ENCODE measurements at places on chromosomes 13 and 19.

DNA sequence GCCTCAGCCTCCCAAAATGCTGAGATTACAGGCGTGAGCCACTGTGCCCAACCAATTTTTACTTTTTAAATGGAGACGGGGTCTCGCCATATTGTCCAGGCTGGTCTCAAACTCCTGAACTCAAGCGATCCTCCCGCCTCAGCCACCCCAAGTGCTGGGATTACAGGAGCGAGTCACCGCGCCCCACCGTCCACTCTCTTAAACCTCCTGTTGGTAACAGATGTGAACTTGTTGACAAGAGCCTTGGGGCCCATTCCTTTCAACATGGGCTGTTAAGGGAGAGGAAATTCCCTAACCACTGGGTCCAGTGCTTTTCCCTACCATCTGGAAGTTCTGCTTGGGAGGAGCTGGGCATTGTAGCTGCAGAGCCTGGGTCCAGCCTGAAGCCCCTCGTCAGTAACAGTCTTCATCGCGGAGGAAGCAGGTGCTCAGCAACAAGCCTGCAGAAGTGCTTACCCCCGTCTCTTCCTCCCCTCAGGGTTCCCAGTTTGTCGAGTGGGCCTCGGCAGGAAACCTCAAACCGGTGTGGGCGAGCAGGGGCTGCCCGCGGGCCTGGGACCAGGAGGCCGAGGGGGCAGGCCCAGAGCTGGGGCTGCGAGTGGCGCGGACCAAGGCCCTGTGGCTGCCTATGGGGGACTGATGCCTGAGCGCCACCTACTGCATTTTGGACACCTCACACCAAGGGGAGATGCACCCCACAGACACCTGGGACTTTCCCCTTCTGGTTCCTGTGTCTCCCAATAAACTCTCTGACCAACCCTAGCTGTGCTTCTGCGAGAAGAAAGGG is 4.0 kb upstream of the FLT3LG start:
- peak; percentile 86 for DNase-seq

DNA sequence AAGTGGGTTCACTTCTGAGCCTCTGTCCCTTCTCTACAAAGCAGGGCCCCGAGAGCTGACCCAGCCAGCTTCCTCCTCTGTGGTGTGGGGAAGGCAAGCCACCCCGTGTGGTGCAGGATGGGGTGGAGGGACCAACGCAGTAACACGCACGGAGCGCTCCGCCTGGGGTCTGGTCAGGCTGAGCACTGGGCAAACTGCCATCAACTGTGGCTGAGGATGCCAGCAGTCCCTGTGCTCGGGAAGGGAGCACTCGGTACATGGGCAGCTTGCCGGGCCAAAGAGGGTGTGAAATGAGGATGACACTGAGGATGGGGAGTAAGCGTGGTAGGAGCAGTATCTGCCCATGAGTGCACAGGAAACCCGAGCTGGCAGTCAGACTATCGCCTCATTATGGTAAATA is 7.6 kb upstream of the GMIP start:
- no peak for DNase-seq

- no peak for DNase-seq
Measured at GRCh38 chr13:110937511-110938285, 22.8 kb upstream of the ANKRD10 start.

- DNase-seq = no peak
Measured at GRCh38 chr13:112651750-112652511, 37.9 kb upstream of the ATP11A start.

- DNase-seq = peak; percentile 24
Measured at GRCh38 chr19:1315470-1316166, 29.9 kb downstream of the EFNA2 start.

GRCh38 chr13:114229506-114229905 is 5.2 kb upstream of the CDC16 start:
- no peak for DNase-seq

DNA sequence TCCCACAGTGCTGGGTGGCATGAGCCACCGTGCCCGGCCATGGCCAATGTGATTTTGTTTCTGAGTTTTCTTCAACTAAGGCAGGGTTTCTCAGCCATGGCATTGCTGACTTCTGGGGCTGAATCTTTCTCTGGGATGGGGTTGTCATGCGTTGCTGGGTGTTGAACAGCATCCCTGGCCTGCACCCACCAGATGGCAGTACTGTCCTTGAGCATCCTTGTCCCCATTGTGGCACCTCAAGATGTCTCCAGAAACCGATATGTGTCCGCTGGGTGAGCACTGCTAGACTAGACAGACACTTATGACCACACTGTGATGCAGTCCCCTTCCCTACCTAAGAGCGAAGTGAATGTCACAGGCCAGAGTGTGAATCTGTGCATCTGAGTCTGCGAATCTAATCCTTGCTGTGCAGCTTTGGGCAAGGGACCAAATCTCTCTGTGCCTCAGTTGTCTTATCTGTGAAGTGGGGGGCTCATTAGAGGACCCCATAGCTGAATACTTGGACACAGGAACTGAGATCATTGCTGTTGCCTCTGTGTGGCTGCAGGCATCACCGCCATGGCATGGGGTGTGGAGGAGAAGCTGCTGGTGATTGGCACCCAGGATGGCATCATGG is 50.3 kb upstream of the SIN3B start:
- peak; percentile 51 for DNase-seq

- peak; percentile 20 for DNase-seq
Measured at GRCh38 chr19:18098891-18099622, 1.5 kb downstream of the MAST3 start.

- no peak for DNase-seq
Measured at GRCh38 chr19:48473161-48473966, 4.2 kb downstream of the CYTH2 start.

- no peak for DNase-seq
Measured at GRCh38 chr13:51595416-51595815, 11.2 kb downstream of the WDFY2 start.

DNA sequence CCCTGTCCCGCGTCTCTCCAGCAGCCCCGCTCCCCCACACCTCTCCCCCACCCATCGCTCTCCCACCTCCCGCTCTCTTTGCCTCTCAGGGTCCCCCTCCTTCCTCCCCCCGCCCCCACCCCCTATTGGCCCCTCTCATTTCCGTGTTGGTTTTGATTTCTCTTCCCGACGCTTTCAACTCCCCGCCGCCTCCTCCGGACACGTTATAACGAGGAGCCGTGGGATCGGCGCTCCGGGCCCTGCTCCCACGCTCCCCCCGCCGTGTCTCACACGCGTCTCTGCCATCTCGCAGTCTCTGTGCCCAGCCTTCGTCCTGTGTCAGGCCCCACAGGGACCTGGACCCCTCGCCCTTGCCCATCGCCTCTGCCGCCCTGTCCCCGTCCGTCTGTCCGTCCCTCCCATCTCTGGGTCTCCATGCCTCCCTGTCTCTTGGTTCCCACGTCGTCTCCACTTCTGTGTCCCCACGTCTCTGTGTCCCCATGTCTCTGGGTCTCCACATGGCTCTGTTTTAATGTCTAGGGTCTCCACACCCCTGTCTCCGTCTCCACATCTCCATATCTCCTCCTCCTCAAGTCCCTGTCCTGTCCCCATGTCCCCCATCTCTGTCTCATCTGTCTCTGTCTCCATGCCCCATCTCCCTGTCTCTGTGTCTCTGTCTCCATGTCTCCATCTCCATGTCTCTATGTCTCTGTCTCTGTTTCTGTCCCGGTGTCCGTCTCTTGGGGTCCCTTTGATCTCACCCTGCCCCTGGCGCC is 13.1 kb downstream of the ERFL start:
- no peak for DNase-seq

DNA sequence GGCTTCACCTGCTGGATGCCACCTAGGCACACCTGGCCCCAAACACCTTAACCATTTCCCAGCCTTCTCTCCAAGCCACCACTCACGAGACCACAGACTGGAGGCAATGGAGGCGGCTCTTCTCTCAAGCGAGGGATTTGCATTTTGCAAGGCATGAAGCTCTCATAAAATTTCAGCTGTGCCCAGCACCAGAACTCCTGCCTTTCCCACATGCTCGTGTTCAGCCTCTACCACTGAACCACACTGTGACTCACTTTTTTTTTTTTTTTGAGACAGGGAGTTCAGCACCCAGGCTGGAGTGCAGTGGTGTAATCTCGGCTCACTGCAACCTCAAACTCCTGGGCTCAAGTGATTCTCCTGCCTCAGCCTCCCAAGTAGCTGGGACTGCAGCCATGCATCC is 10.6 kb downstream of the NANOS3 start:
- DNase-seq = no peak

DNA sequence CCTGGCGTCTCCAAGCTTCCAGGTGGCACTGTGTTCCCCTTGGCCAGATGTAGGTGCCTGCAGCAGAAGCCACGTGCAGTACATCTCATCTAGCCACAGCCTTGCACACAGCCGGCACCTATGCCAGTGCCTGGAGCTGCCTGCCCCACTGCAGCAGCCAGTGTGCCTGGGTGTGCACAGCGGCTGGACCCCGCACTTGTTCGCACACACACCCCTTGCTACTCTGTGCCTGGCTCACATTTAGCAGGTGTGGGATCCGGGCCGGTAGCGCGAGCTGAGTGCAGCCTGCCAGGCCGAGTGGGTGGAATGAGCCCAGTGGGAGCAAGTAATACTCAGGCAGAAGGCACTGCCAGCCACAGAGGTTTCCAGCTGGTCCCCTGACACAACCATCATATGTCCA is 26.9 kb upstream of the RBM26 start:
- no peak for DNase-seq

GRCh38 chr13:40668335-40668734 is 1.9 kb upstream of the FOXO1 start:
- peak; percentile 27 for DNase-seq

- no peak for DNase-seq
Measured at GRCh38 chr19:37977992-37978391, 71.0 kb downstream of the SIPA1L3 start.

GRCh38 chr19:2129022-2129421 is 22.3 kb downstream of the AP3D1 start:
- no peak for DNase-seq

DNA sequence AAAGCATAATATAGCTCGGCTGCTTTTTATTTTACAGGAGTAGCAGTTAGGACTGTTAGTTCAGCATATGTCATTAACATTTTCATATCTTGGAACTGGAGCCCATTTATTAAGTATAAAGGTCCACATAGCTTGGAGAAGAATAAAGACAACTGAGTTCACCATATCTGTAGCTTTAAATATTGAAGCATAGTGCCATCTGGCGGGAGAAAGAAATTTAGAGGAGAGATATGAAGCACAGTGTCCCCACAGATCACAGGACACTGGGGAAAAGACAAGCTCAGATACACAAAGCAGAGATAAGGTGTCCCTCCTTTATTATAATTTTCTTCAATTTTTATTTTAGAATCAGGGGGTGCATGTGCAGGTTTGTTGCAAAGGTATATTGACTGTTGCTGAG is 104.7 kb upstream of the FREM2 start:
- DNase-seq = peak; percentile 8

DNA sequence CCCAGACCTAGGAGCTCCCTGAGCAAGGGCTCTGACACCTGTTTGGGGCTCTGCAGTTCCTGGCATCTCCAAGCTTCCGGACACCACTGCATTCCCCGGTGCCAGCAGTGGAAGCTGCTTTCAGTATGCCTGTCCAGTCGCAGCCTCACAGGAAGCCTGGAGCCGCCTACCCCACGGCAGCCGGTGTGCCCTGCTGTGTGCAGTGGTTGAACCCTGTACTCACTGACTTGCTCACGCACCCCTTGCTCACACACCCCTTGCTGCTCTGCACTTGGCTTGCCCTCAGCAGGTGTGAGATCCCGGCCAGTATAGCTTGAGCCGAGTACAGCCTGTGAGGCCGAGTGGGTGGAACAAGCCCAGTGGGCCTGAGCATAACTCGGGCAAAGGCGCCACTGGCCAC is 70.3 kb downstream of the PIBF1 start:
- DNase-seq = no peak

DNA sequence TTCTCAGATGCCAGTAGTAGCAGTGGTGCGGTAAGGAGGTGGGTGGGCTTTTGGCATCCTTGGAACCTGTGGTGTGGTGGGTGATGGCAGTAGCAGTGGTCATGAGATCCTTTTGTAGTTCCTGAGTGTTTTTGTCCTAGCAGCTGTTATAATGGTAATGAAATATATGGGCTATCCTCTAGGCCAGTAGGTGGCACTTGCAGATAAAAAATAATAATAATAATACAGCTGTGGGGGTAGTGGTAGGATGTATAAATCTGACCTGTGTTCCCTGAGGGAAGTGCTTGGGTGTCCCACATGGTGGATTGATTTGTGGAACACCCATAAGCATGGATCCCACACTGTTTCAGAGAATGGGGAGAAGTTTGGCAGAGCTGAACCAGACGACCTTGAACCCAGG is 334.0 kb downstream of the SLITRK5 start:
- no peak for DNase-seq

DNA sequence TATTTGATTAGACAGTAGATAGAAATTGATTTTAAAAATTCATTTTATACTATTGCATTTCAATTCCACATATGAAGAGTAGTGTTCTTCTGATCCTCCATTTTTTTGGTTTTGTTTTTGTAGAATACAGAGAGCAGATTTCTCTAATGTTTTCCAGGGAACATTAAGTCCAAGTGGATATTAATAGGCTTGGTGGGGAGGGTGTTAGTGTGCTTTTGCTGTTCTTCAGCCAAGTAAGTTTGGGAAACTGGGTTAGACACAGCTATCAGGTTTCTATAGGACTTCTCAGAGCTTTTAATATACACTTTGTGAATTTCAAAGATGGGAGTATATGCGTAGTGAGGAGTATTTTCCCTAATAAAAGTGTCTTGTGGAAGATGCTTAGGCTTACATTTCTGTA is 21.8 kb downstream of the NAA16 start:
- no peak for DNase-seq

- no peak for DNase-seq
Measured at GRCh38 chr13:41751277-41751676, 209.6 kb downstream of the VWA8 start.

DNA sequence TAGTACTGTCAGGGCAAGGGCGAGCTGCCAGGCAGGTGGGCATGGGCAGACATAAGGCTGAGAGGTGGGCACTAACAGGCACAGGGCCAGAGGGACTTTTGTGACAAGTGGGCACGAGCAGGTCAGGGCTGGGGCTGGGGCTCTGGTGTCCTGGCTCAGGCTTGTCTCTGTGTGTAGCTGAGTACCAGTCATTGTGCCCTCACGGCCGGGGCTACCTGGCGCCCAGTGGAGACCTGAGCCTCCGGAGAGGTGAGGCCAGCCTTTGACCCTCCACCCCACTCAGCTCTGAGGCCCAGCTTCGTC is 21.6 kb downstream of the LTBP4 start:
- no peak for DNase-seq

DNA sequence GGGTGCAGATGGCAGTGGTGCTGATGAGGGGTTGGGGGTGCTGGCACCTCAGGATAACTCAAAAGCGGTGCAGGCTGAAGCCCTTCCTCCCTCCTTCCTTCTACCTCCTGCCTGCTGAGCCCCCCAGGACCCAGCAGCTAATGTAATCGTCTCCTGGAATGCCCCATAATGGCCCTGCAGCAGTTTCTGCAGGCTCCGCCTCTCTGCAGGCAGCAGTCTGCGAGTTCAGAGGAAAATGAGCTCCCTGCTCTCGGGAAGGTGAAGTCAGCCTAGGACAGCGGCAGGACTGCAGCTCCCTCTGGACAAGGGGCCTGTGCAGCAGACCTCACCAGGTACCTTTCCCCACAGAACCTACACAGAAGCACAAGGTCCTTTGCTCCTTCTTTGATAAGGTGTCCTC is 130.9 kb downstream of the ZDHHC20 start:
- DNase-seq = no peak
